ENCODE measurements at places on chromosomes 12 and 14.

DNA sequence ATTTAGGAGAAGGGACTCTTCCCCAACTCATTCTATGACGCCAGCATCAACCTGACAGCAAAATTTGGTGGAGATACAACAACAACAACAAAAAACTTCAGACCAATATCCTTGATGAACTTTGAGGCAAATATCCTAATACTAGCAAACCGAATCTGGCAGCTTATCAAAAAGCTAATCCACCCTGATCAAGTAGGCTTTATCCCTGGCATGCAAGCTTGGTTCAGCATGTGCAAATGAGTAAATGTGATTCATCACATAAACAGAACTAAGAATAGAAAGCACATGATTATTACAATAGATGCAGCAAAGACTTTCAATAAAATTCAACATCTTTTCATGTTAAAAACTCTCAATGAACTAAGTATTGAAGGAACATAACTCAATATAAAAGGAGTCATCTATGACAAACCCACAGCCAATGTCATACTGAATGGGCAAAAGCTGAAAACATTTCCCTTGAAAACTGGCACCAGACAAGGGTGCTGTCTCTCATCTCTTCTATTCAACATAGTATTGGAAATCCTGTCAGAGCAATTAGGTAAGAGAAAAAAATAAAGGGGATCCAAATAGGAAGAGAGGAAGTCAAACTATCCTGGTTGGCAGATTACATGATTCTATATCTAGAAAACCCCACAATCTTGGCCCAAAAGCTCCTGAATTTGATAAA lies 233.3 kb downstream of the CCDC59 start:
- H3K27ac ChIP-seq: no peak overlapping the region
- H3K4me1 ChIP-seq: no peaks in the 10 kb centered on the region
- no peak overlapping the region for H3K4me3 ChIP-seq
- H3K27me3 ChIP-seq: no peaks in the 10 kb centered on the region
- no peaks in the 10 kb centered on the region for H3K36me3 ChIP-seq

DNA sequence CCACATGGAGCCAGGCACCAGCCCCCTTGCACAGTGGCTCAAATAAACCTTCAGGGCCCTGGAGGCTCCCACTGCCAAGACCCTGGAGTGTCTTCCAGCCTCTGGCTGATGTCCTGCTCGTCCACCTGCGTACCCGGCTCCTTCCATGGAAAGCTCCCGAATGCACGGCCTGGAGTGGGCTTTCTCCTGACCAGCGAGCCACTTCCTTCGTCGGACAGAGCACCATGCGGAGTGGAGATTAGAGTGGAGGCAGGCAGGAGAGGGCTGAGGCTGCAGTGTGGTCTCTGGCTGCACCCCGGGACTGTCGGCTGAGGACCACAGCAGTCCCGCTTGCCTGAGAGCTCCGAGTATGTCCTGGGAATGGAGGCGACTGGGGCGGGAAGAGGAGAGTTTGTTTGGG lies 93.7 kb upstream of the SFSWAP start:
- peaks cover 36% of the 10 kb centered on the region for H3K27me3 ChIP-seq
- H3K27ac ChIP-seq: no peak overlapping the region
- no peaks in the 10 kb centered on the region for H3K4me1 ChIP-seq
- no peak overlapping the region for H3K4me3 ChIP-seq

- H3K36me3 ChIP-seq: peaks cover 29% of the 10 kb centered on the region
- no peak for DNase-seq
- no peaks in the 10 kb centered on the region for H3K27me3 ChIP-seq
- peaks cover 42% of the 10 kb centered on the region for H3K4me1 ChIP-seq
Observed at GRCh38 chr12:6550294-6551062, 5.4 kb downstream of the IFFO1 start.

DNA sequence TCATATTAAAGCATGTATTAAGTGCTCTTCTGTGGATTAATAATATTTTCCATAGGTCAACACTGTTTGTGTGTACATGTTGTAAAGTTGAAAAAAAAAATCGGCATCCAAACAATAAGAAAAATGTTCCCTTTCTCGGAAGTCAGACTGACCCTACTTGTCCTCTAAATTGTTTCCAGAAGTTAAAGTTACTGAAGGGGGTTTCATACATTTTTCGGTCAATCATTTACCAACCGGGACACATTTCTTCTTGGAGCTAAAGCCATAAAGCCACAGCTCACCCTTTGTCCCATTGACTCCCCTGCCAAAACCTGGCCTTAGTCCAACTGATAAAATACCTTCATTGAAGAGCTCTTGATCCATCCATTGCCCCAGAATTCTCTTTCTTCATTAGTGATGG lies 230.0 kb downstream of the ANO2 start:
- H3K4me3 ChIP-seq: no peak overlapping the region
- no peak overlapping the region for H3K27ac ChIP-seq
- peaks cover 31% of the 10 kb centered on the region for H3K27me3 ChIP-seq

DNA sequence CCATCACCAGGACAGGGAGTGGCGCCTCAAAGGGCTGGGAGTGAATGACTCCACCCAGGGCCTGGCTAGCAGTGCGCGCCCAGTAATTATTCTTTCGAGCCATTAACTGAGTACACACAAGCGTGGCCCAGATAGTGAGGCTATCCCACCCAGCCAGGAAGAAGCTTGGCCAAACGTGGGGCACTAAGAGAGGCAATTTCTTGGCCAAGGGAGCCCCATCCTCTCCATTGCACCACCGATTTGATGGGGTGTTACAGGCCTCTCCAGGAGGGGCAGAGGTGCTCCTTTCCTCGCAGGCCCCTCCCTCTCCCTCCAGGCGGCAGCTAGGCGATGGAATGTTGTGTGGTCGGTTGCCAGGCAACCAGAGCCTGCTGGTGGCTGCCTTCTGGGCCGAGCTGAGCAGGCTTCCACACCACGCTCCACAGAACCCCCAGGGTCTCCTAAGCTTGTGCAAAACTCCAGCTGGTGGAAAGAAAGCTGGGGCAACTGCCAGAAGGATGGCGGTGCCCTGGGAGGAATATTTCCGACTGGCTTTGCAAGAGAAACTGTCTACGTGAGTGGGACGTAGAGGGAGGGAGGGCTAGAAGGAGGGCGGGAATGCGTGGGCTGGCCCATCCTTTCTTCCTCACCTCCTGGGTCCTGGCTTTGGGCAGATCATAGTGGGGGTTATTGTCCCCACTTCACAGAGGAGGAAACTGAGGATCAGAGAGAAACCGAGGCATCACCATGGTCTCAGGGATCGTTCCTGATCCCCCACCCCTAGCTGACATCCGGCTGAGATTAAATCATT lies at the start of gene CFAP73:
CFAP73 (plus strand) TSS at position 364 of the 790 bp plus-strand sequence; CDS start at position 498, 134 bp downstream.
- peaks cover 9% of the 10 kb centered on the region for H3K4me1 ChIP-seq
- no peak within 1 kb of the TSS for H3K27ac ChIP-seq
- H3K4me3 ChIP-seq: no peak within 1 kb of the TSS
- no peak for DNase-seq
